ENCODE measurements at places on chromosomes 16 and 17. TPM values are rescaled to one million over a fixed set of nuclear protein-coding genes. Genes with fewer than 3 reads are reported as not detected.

The CDC42EP4 gene
- 64.1 TPM for total RNA-seq

The PRR35 gene
- 0.32 TPM for total RNA-seq

The VMO1 gene
- total RNA-seq, result not detected

The CCDC92B gene
- not detected for total RNA-seq

The NEK8 gene
- total RNA-seq, result 5.2 TPM

The THRA gene
- total RNA-seq, result 42.7 TPM

The STAT5B gene
- total RNA-seq, result 55.8 TPM

The RAB26 gene
- 0.97 TPM for total RNA-seq

The C16orf92 gene
- not detected for total RNA-seq

All from hair follicle dermal papilla cell (primary cell).